ENCODE measurements at places on chromosomes 1 and 21.

DNA sequence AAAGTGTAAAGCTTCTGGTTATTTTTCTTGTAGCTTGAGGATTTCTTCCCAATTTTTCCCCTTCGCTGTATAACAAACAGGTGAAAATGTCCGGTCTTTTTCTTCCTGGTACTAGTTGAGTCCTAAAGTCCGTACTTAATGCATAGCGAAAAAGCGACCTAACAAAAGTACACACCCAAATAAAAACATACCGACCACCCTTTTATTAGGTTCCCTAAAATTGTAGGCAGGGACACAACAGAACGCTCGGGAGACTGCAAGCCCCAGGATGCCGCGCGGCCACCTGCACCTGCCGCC, 281 bp upstream of the BTF3L4 start:
- DNase-seq, result no peak

DNA sequence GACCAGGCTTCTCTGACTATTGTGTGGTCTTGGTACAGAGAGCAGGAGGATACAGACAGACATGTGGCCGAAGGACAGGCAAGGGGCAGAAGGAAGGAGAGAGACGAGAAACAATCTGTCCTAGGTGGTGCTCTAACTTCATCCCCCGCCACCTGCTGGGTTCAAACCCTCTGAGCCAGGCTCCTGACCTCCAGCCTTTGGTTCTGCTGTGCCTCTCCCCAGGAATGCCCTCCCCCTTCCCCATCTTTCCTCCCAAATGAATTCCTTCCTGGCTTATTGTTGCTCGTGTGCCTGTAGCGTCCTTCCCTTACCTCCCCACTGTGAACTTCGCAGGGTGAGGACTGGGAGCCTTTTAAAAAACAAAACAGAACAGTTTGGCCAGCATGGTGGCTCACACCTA, 5.4 kb downstream of the TCEA3 start:
- no peak for DNase-seq

DNA sequence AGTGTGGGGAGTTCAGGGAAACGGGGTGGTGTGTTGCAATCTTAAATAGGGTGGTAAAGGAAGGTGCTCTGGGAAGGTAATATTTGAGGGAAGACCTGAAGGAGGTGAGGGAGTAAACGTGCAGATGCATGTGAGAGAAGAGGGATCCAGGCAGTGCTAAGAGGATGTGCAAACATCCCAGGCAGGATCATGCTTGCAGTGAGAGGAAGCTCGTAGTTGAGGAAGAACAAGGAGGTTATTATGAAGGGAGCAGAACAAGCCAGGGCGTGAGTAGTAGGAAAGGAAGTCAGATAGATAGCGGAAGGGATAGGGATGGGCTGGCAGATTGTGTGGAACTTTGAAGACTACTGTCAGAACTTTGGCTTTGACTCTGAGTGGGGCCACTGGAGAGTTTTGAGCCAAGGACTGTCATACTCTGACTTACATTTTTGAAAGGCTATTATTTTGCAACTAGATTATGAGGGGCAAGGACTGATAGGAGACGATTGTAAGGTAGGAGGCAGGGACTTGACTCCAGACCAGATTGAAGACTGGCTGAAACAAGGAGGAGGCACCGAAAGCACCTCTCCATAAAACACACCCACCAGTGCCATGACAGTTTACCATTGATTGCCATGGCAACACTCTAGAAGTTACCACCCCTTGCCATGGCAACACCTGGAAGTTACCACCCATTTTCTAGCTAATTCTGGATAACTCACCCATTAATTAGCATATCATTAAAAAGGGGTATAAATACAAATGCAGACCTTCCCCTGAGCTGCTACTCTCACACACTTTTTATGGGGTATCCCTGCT, 67.0 kb downstream of the XCL2 start:
- no peak for DNase-seq

- DNase-seq, result no peak
Measured at GRCh38 chr1:112034277-112034676, 44.8 kb upstream of the KCND3 start.

DNA sequence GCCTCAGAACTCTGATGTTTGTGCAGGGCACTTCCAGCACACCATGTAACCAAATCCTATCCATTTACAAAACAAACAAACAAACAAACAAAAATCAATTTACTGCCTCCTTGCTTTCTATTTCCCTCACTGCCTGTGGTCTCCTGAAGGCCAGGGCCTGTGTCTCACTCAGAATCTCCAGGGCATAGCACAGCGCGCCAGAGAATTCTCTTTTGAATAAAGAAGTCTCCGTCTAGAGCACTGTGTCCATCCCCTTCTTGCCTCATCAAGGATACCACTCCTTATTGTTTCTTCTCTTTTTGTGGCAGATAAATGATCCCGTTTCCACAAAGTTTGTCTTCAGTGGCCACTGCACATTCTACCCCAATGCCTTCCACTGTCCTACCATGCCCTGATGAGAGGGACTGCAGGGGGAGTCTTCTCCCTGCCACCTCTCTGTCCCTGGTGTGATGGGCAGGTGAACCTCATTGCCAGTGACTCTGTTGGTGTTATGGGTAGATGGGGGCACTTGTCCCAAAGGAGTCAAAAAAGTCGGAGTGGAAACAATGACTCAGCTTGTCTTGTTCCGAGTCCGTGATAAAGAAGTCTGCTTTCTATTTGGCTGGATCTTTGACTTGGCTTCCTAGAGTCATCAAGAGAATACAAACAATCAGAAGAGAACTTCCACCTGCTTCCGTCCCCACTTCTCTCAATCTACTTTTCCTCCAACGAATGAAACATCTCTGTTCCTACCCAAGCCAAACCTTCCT, 30.0 kb downstream of the XCL2 start:
- DNase-seq, result no peak
